ENCODE measurements at places on chromosomes 6 and 20.

DNA sequence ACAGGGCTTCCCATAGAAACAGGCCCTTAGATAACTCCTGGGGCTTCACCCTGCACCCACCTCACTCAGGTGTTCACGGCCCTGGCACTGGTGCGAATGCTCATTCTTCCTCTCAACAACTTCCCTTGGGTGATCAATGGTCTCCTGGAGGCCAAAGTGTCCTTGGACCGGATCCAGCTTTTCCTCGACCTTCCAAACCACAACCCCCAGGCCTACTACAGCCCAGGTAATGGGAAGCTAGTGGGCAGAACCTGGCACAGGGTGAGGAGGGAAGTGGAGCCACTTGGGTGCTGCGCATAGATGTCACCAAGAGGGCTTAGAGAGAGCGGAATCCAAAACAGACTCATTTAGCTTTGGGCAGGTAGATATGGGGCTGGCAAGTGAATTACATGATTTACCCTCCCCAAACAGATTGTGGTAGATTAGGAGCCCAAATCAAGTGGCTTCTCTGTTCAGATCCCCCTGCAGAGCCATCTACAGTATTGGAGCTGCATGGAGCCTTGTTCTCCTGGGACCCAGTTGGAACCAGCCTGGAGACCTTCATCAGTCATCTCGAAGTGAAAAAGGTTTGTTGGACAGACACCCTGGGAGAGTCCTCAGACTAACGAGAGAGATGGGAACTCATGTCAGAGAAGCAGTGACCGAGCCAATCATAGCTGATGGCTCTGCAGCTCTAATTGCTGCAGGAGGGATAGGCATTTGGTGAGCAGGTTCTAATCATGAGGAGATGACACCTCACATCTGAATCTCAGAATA lies 8.5 kb downstream of the ABCC10 start:
- no peak for DNase-seq

GRCh38 chr20:9912858-9913434 lies 74.1 kb upstream of the PAK5 start:
- DNase-seq: peak; percentile 57

GRCh38 chr6:106339334-106340029 lies 13.9 kb upstream of the ATG5 start:
- peak; percentile 69 for DNase-seq

GRCh38 chr20:18719426-18719825 lies 94.2 kb upstream of the SCP2D1 start:
- peak; percentile 64 for DNase-seq

DNA sequence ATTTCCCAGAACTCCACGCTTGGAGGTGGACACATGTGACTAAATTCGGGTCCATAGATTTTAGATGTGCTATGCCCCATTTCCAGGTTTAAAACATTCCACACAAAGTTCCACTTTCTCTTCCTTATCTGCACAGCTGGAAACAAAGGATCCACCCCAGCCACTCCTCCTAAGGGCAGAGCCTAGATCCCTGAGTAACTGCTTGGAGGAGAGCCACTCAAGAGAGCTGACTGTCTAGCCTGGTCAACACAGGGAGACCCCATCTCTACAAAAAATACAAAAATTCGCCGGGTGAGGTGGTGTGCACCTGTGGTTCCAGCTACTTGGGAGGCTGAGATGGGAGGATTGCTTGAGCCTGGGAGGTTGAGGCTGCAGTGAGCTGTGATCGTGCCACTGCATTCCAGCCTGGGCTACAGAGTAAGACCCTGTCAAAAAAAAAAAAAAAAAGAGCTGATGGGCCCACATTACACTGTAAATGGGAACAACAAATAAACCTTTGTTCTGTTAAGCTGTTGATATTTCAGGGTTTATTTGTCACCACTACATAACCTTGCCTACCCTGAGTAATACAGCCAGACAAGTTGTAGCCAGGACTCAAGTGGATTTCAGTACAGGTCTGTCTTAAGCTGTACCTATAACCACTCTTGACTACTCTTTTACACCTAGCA lies 25.8 kb upstream of the SNRPC start:
- DNase-seq: no peak

DNA sequence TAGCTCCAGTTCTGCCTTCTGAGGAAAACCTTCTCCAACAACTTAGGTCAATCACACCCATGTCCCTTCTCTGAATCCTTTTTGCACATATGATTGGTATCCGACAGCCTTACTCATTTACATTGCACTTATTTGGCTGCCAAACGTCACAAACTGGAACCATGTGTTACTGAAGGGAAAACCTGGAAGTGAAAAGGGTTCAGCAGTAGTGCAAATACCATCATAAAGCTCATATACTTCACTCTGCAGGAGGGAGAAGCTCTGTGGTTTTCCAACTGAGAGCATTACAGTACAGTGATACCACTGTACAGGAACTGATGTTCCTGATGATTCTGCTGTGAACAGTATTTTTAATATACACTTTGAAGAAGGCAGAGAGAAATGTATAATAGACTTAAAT lies 87.8 kb downstream of the SLC16A10 start:
- peak; percentile 68 for DNase-seq

DNA sequence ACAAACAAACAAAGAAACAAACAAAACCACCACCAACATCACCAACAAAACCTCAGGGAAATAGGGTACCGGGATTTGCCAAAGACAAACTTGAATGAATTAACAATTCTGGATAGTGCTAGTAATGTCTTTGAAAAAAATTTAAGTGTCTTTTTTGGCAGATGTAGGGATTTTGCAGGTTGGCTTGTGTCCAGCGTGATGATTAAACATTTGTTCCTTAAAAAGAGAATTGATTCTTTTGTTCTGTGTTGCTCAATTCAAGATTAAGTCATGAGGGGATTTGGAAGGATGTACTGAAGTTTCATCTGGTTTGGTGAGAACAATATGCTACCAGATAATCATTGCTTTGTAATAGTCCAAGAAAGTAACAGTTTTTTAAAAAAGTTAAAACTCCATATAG lies 125.1 kb upstream of the HS3ST5 start:
- DNase-seq: peak; percentile 2

DNA sequence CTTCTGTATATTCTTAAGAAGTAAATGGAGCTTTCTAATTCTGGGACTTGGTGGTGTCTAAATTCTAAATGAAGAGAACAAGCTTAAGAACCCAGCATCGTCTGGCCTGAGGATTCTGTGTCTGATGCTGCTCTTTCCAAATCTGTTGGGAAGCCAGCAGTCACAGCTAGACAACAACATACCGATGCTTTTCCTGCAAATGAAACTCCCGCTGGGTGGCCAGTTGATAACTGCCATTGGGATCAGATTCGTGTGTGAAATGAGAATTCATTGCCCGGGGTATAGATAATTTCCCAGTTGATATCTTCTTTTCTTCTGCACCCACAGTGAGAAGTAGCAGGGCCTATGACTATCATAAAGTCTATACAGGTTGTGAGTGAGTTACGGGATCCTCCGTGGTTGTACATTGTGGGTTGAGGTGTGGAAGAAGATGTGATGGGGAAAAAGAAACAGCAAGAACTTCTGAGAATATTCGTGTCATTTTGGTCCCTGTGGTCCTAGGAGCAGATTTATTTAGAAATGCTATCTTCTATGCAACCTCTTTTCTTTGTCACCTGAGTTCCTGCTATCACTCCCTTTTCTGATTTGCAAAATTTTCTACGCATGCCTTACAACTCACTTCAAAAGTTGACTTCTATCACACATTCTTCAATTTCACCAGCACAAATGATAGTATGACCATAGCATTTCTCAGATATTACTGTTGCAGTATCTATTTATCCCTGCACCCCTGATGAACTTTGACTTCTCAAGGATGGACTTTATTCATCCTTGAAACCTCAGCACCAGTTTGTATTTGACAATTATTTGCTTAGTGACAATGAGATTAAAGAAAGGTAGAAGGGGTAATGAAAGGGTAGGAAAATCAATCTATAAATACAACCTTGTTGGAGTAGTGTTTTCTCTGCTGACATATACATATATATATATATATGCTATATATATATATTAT lies 10.4 kb downstream of the NOX3 start:
- DNase-seq: no peak

- no peak for DNase-seq
Observed at GRCh38 chr6:87664921-87665485, 37.0 kb downstream of the AKIRIN2 start.

DNA sequence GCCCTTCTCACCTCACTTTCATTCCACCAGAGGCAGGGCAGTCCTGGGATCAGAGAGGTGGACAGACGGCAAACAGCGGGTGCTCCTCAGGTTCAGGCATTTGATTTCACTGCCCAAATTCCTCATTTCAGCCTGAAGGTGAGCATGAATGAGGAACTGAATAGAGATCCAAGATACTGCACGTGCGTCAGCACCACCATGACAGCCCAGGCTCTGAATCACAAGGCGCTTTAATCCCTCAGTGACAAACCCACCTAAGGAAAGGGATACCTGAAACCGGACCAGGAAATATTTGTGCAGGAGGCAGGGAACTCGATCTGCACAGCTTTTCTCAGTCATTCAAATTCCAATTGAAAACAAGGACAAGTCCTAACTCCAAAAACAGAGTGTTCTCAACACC lies 174.8 kb upstream of the HEY2 start:
- DNase-seq: no peak

- DNase-seq: no peak
Observed at GRCh38 chr20:10634211-10634610, 39.6 kb downstream of the JAG1 start.
